Activated CD4-positive, alpha-beta T cell treated with anti-CD3 and anti-CD28 coated beads, Interleukin-10, Interleukin-2, amounts not matched to agents 100 ng/mL and 50 ng/mL, durations not matched to agents 16 hours and 8 hours (primary cell): ENCODE measurements at places on chromosomes 6 and 20.
A peak's percentile ranks its signal among the peaks of the same experiment; 100 is the strongest.

GRCh38 chr6:148999929-149000468, 253.2 kb downstream of the UST start:
- DNase-seq = peak; percentile 34

DNA sequence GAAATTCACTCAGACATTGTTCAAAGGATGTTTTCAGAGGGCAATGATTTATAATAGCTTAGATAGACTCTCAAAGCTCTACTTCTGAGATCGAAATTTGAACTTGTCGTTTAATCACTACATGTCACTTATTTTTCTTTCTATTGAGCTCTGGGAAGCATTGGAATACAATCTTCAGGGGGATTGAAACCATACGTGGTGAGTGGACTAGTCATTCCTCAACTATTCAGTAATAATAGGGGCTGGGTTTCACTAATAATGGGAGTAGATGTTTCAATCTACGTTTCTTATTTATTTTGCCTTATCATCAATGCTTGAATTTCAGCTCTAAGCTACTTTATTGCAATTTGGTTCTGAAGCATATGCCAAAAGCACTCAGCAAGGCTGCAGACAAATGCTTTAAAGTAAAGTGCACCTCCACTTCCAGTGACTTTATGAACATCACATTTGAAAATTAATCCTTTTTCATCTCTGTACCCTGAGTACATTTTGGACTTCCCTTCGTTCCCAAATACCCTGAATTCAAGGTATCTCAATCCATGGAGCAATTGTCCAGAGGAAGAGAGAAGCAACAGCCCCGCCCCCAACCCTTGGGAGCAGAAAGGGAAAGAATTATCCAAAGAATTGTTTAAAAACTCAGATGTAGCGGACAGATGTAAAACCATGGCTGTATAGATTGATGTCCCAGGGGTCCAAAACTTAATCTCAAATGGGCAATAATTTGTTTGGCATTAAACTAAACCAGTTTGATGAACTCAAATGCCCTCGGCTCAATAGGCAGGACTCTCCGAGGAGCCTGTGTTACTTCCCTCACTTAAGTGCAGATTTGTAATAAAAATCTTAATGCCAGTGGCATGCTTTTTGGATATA, 68.1 kb downstream of the HFE start:
- DNase-seq = peak; percentile 18

GRCh38 chr6:116070616-116071389, 10.1 kb upstream of the FRK start:
- no peak for DNase-seq

GRCh38 chr6:41209547-41210320, 8.8 kb upstream of the TREML2 start:
- no peak for DNase-seq

DNA sequence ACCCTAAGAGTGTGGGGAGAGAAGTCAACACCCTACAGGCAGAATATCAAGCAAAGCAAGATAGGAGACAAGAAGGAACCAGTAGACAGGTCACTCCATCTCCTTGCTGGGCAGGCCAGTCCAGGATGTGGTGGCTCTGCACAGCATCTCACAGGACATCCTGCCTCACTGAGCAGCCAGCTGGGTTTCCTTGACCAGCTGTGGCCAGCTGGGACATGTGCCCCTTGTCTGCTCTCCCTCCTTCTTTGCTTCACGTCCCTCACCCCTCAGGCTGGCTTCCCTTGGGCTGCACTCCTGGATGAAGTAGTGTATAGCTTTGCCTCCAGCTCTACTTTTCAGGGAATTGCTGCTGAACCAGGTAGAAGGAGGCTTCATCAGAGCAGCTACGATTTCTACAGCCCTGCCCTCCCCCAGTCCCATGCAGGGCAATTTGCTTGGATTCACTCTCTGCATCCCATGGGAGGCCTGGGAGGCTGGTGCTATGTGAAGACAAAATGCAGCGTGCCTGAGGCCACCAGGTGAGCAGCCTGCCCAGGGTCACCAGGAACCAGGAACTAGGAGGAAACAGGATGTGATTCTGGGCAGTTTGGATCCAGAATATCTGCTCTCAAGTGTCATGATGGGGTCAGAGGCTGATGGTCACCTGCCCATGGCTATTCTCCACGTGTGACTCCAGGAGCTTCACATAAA, 110.0 kb upstream of the PMEPA1 start:
- DNase-seq = no peak

DNA sequence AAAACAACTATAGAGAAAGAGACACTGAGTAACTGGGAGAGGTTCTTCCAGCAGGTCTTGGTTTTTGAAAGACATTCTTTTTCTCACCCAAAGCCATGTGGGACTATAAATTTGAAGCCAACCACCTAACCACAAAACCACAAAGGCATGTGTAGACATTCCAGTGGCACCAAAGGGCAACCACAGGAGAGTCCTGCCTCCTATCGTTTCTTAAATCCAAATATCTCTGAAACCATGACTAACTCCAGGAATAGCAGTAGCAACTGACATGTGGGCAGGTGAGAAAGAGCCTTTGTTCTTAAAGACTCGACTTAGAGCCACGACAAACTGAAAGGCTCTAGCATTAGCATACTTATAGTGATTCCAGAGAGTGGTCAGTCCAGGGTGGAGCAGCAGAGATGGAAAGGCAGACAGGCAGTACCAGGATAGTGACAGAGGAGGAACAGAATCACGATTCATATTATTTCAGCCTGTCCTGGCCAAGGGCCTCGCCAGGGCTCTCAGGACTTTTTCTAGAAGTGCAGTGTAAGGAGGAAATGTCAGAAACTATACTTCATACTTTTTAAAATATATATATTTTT, 9.4 kb upstream of the COL9A1 start:
- peak; percentile 36 for DNase-seq

DNA sequence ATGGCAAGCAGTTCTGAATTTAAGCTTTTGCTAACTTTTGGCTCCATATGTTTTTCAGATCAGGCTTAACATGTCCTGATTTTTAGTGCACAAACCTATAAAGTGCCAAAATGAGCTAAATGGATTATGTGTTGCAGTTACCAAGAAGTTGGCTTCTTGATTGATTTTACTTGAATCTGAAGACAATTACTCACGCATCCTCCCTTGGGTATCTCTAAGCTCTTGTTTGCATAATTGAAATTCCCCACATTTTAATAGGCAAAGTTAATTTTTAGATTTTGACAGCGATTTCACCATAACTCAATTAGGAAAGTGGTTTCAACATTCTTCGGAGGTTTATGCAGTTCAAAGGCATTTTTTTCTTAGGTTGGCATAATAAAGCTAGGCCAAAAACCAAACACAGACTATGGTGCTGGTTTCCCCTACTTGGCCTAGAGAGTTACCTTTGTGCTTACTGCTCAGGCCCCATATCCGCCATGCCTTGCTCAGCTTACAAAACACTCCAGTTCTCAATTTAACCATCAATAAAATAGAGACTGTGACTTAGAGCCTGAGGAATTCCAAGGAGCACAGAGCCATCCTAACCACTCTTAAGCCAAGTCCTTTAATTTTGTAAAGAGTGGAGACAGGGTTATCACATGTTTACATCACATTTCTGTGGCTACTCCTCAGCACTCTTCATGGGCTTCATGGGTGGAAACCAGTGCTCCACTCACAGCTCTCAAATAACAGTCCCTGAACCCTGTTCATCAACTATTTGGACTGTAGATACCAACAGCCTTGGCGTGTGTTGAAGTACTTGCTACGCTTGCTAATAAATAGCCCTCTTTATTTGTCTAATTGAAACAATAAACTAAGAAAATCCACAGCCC, 32.1 kb downstream of the LAMA4 start:
- no peak for DNase-seq

DNA sequence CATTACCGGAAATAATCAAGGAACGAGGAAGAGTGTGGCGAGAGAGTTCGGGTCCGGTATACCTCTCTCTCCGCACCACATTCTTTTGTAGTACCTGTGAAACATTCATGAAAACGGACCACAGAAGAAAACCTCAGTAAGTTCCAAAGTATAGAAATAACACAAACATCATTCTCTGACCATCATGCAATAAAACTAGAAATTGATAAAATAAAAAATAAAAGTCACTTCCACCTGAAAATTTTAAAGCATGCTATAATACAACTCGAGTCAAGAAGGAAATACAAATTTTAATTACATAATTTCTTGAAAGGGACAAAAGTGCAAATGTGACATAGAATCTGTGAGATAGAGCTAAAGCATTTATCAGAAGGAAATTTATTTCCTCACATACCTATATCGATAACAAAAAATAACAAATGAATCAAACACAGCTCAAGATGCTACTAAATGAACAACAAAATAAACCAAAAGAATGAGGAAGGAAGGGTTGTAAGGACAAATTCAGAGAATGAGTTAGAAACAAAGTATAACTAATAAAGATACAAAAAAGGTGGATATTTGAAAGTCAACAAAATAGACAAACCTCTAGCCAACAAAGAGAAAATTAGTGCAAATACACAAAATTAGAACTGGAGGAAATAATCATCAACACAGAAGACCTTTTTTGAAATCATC, 84.2 kb downstream of the TRIM27 start:
- DNase-seq = no peak

DNA sequence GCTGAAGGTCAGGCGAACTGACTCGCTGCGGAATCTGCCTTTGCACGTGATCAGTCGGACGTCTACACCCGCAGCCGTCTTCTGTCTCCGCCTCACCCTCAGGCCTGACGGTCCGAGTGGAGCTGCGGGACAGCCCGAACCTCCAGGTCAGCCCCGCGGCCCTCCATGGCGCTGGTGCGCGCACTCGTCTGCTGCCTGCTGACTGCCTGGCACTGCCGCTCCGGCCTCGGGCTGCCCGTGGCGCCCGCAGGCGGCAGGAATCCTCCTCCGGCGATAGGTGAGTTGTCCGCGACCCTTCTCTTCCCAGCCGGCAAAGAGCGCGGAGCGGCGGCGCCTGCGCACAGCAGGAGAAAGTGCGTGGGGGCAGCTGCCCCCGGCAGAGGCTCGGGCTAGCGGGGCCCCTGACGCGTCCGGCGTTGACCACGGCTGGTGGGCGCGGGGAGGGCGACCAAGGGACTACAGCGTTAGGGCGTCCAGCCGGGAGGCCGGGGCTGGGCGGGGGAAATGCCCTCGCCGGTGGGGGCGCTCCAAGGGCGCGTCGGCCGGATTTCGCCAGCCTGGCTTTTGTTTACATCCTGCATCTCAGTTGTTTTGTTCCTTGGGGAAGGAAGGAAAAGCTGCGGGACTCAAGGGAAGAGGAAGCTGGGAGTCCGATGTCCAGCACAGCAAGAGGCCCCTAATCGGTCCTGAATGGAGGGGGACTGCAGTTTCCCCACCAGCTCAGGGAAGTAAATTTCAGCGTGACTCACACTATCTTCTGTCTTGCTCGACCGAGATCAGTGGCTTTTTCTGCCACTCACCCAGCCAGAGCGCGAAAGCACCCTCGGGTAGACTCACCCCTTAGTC, at the start of gene SMPDL3A:
Gene SMPDL3A (plus strand): TSS at position 77 of the 846 bp plus-strand sequence. CDS start 89 bp downstream, at position 166.
- DNase-seq = peak; percentile 35
